Stimulated activated CD8-positive, alpha-beta memory T cell treated with anti-CD3 and anti-CD28 coated beads, Interleukin-7, amount 100 ng/mL, for 24 hours (primary cell): ENCODE measurements at places on chromosomes 7 and 10.

GRCh38 chr7:46859963-46860475 is 721.9 kb downstream of the TNS3 start:
- no peak for DNase-seq

DNA sequence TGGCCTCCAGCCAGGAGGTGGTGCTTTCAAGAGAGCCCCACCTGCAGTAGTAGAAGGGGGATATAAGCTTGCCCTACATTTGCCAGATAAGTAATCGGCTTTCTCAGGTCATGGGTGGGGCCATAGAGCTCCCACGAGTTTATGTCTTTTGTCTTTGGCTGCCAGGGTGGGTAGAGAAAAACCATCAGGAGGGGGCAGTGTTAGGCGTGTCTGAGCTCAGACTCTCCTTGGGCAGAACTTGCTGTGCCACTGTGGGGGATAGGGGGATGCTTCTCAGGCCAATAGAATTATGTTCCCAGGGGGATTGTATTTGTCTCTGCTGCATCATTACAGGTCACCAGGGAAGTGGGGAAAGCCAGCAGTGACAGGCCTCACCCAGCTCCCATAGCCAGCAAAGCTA is 12.3 kb upstream of the MRPS33 start:
- DNase-seq = no peak

GRCh38 chr7:124765401-124766352 is at the start of gene GPR37:
Gene GPR37, minus strand, starts transcription at chr7:124765792. Its CDS starts 816 bp downstream, at chr7:124764976.
- no peak for DNase-seq

GRCh38 chr10:36195364-36195763 is 553.3 kb upstream of the FZD8 start:
- DNase-seq = no peak

DNA sequence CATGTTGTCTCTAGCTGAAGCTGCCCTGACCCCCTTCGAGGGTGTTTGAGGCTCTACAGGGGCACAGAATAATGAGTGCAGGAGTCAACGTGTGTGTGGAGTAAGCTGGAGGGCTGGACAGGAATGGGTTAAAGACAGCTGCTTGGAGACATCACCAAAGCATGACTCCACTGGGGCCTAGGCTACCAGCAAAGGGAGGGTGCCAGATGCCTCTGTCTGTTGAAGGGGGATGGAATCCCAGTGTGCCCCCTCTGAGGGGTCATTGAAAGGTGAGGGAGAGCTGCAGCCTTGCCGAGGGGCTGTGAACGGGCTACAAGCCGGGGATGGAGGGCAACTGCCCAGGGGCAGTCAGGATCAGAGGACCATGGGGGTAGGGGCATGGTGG is 51.7 kb upstream of the PODXL start:
- no peak for DNase-seq

DNA sequence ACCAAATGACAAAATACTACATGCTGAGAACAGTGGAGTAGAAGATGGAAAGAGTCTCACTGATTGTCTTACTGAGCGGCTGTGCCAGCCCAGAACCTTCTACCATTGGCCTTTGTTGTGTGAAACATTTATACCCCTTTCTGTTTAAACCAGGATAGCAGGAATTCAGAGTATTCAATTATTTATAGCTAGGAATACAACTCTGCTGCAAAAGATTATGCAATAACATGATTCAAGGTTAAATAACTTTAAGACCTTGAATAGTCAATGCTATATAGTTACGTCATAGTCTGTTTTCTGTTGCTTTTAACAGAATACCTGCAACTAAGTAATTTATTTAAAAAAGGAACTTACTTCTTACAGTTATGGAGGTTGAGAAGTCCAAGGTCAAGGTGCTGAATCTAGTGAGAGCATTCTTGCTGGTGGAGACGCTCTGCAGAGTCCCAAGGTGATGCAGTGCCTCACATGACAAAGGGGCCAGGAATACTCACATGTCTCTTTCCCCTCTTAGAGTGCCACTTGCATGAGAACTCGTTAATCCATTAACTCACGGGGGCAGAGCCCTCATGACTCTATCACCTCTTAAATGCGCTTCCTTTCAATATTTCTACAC is 371.8 kb downstream of the MDFIC start:
- no peak for DNase-seq

DNA sequence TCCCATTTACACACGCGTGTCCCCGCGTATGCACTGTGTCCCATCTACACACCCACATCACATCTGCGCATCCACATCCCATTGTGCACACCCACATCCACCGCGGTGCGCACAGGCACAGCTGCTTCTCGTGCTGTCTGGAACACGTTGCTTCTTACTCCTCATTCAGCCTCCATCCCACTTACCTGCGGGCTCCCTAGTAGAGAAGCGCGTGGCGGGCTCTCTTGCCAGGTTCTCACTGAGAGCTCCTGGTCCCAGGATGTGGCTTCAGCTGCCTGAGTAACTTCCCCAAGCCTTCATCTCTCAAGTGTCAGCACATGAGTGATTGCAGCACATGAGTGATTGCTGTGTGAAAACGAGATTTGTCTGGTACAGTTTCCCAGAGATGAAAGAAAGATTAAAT is 117.8 kb downstream of the TRRAP start:
- DNase-seq = no peak
